ENCODE measurements at places on chromosomes 13 and 19.

- no peak for DNase-seq
Observed at GRCh38 chr13:68666774-68667397, 1436.8 kb upstream of the PCDH9 start.

- DNase-seq, result no peak
Observed at GRCh38 chr19:18274781-18275356, 617 bp upstream of the IQCN start.

DNA sequence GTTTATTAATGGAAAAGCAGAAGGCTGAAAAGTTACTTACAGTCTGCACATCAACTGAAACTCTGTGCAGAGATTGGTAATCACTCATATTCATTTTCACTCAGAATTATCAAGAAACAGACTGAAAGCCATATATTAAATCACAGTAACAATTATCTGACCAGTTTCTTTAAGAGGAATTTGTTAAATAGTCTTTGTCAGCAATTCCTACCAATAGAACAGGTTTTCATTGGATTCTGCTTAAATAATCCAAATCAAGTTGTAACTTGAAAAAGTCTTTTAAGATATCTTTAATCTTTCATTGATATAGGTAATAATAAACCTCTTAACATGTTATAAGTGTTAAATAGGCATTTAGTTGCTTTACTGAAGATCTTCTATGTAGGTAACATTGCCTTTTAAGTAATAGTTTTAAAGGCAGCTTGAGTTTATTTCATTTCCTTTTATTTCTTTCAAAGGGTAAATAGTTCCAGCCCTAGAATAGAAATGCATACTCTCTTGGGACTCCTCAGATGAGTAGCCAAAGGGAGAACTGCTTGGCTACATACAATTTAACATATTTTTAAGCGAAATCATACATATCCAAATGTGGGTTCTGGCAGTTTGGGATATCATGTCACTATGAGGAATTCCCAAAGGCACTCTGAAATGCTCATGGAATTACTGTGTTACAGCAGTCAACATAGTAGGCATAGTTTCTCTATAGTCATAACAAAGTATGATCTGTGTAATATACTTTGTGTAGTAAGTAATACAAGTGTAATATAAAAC lies 326.0 kb upstream of the SPRY2 start:
- no peak for DNase-seq

DNA sequence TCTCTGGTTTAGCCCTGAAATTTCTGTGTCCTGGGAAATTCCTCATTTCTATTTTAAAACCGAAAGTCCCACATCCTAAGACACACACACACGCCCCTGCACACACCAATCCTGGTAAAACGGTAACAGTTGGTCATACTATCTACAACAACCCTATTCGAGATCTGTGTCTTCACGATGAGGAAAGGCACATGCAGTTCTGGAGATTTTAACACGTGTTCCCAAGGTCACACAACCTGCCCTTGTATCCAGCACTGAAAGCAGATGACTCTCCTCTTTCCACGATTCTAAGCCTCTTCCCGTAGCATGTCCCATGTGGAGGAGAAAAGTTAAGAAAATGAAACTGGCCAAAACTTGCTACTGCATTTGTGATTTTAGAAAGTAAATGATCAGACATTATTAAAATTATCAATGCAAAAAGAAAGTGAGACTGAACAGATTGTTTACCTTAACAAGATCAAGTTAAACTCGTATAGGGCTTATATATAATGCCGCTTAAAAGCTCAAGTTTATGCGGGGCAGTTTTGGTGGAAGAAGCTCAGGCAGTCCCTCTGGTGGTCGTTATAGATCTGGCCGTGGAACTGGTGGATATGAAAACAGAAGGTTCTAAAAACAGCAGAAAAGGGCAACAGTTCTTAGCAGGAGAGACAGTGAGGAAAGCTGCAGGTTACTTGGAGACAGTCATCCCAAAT lies 32.7 kb downstream of the VSTM1 start:
- no peak for DNase-seq

DNA sequence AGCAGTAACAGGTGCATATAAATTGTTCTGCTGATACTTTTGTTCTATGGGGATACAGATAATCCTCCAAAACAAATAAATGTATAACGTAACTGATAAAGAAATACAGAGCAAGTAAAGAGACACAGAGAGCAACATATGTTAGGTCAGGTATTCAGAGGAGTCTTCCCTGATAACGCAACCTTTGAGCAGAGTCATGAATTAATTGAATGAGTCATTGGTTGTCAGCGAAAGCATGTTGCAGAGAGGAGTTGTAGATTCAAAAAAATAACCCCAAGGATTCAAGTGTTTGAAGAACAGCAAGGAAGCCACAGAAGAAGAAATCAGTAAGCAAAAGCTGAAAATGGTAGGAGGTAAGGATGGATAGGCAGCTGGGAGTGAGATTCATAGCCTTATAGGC lies 245.2 kb downstream of the TBC1D4 start:
- no peak for DNase-seq

DNA sequence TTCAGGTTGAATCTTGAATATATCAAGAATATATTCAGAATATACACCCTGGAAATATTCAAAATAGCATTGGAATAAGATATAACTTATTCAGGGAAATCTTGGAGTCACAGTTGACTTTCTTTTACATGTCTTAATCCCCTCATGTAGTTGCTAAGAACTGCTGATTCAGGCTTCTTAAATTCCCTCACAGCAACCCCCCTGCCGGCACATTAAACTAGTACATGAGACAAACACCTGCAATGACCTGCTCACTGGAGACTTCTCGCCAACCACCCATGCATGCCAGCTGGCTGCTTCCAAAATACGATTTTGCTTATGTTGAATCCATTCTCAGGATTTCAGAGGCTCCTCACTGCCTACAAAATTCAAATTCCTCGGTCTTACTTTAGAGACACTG lies 997.1 kb downstream of the EFNB2 start:
- no peak for DNase-seq

DNA sequence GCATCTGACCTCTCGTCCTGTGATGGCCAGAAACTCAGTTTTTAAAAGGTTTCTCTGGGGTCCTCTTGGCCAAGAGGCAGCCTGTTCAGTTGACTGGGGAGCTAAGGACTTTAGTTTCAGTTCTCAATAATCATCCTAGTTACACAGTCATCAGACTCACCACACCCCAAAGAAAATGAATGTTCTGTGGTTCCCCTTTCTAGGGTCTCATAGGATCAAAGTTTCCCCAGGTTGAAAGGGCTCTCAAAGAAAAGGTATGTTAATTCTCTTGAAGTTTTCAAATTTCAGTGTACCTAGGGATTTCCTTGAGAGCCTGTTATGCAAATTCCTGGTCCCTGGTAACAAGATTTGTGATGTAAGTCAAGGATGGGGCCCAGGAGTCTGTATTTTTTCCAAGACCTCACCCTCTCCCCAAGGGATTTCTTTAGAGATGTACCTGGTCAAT lies 94.9 kb downstream of the FAM216B start:
- DNase-seq, result no peak

GRCh38 chr19:49333811-49334288 lies 1.4 kb upstream of the CD37 start:
- peak; percentile 54 for DNase-seq

DNA sequence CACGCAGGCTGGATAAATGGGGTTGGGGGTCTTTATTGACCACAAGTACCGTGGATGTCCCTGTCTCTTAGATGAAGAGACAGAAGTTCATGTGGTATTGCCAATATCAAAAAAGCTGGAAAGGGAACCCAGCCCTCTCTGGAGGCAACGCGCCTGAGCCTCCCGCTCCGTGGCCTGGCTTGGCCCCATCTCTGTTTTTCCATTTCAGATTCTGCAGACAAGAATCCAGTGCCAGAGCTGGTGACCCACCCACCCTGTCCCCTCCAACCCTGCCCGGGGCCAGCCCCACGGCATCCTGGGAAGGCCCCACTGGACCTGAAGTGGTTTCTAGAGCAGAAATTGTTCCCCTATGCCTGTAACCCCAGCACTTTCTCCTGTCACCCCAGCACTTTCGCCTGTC lies 57.7 kb downstream of the PTPRS start:
- no peak for DNase-seq

- DNase-seq, result peak; percentile 21
Observed at GRCh38 chr19:15101479-15102082, 5.6 kb upstream of the SYDE1 start.

GRCh38 chr19:13579388-13580060 lies 73.2 kb upstream of the CACNA1A start:
- DNase-seq, result no peak

DNA sequence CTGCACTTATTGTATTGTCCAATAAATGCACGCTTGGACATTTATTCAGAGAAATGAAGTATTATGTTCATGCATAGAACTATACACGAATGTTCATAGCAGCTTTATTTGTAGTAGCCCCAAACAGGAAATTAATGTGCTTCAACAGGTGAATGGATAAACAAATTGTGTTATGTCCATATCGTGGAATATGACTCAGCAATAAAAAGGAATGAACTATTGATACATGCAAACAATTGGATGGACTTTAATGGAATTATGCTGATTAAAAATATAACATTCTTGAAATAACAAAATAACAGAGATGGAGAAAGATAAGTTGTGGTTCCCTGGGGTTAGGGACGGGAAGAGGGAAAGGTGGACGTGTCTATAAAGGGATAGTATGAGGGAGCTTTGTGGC lies 65.9 kb downstream of the GPC5 start:
- no peak for DNase-seq

- no peak for DNase-seq
Observed at GRCh38 chr19:53969366-53969765, 6.6 kb downstream of the CACNG8 start.

DNA sequence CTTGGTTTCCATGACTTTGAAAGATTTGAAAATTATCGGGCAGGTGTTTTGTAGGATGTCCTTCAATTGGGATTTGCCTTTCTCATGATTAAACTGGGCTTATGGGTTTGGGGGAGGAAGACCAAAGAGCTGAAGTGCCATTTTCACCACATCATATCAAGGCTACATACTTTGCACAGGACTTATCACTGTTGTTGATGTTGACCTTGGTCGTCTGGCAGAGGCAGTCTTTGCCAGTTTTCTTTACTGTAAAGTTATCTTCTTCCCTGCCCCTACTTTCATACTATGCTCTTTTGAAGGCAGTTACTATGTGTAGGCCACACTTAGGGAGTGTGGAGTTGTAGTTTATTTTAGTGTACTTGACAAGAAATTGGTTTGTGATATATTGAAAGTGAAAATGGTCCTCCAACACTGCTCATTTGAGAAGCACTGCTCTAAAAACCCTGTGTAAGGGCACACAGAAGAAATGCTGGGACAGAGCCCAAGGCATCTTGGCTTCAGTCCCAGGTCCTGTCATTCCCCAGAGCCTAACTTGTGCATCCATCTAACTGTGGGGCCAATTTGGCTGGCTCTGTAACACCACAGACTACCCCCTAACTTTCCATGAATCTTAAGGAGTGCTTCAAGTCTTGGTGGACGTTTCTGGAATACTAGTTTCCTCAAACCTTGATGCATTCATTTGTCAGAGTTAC lies 384.9 kb downstream of the KCNRG start:
- no peak for DNase-seq

GRCh38 chr13:86877441-86877840 lies 793.7 kb upstream of the SLITRK5 start:
- DNase-seq, result no peak

DNA sequence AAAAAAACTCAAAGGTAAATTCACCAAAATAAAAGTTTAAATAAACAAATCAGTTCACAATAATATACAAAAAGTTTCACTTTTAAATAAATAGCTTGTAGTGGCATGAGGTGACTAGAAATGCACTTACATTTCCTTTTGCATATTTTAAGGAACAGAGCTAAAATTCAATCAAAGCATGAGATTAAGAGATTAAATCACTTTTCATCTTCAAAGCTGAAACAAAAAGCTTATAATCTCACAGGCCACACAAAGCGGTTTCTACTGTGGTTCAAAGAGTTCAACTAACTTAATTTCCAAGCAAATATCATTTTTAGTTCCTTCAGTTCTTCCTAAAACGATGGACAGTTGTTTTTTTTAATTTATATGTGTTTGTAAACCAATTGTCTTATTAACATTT lies 38.9 kb downstream of the TSC22D1 start:
- no peak for DNase-seq

DNA sequence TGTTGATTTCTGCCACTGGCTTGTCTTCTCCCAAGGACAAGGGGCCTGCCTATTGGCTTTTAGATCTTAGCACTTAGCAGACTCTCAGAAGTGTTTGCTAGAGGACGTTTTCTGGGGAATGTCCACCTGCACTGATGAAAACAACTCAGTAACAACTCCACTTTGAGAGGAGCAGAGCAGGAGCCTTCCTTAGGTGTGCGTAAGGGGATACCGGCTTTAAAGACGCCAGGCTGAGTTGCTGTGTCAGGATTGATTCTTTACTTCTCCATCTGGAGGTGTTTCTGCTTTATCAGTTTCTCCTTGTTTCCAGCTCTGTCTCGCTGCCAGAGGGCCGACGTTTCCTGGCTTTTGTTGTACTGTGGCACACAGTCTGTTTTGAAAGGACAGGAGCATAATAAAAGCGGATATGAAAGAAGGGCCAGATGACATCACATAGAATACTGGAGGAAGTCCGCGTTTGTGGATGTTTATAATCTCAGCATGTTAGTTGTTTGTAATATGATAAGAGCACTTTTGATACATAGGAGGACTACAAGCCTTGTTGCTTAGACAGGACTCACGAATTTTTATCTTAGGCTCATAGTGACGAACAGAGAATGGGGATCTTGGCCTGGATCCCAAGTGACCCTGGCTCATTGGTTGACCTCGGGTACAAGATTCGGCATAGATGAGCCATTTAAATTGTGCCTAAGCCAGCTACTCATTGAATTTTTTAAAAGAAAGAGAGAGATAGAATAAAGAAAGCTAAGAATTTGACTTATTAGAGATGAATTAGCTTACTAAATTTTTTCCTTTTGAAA lies 34.6 kb downstream of the COL4A2 start:
- DNase-seq, result no peak

GRCh38 chr13:113995051-113995601 lies 21.2 kb upstream of the C13orf46 start:
- no peak for DNase-seq

DNA sequence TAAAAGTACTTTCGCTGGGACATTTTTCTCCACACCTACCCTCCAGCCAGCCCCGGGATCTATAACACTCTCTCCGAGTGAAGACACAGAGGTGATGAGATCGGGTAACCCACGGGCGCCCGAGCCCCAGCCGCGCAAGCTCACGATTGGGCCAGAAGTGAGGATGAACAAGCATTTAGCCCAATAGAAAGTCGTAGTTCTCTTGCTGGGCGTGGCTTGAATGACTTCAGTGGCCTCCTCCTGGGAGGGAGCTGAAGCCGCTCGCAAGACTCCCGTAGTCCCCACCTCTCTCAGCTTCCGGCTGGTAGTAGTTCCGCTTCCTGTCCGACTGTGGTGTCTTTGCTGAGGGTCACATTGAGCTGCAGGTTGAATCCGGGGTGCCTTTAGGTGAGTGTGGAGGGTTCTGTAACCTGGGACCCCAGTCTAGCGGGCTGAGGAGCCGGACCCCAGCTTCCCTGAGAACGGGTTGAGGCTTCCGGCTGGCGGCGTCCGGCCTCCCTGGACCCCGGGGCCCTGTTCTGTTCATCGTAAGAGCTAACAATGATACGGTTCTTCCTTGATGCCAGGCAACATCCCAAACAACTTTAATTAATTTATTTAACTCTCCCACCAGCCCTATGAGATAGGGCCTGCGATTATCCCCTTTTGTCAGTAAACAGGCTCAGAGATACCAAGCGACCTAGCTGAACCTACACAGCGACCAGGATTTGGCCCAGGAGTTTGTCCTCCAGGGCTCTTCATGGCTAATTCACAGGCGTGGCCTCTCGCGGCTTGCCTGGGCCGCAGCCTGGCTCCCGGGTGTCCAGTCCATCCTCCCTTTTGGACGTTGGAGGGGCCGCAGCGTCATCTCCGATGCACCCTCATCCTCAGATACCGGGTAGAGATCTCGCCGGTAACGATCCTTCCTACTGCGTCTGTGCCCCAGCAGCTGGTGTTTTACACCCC lies at the start of gene COX6B1:
COX6B1 (plus strand) TSS at position 307 of the 945 bp plus-strand sequence. CDS start 2,921 bp downstream, outside the sequence.
- DNase-seq, result peak; percentile 79

- DNase-seq, result no peak
Observed at GRCh38 chr13:44299152-44299943, 74.3 kb upstream of the SERP2 start.
